ENCODE measurements at places on chromosomes 11 and 22. TPM values are rescaled to one million over a fixed set of nuclear protein-coding genes. Genes with fewer than 3 reads are reported as not detected.

DNA sequence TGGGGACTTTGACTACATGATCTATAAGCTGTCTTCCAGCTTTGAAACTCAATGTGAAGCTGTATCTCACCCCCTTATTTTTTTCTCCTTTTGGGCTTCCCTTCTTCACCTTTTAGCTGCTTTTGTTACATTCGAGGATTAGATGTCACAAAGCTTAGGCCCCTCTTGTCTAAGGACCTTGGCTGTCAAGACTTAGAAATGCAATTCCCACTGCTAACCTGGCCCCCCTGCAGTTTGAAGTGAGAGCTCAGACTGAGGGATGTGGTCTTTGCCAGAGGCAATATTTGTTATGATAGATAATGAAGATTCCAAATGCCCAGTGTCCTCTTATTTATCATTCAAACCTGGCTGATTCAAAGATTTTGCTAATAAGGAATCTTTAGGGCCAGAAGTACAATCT is 128.3 kb downstream of the ARL14EP start:
- no peak for DNase-seq

- peak; percentile 66 for DNase-seq
Observed at GRCh38 chr22:33000342-33001280, 57.6 kb downstream of the SYN3 start.

DNA sequence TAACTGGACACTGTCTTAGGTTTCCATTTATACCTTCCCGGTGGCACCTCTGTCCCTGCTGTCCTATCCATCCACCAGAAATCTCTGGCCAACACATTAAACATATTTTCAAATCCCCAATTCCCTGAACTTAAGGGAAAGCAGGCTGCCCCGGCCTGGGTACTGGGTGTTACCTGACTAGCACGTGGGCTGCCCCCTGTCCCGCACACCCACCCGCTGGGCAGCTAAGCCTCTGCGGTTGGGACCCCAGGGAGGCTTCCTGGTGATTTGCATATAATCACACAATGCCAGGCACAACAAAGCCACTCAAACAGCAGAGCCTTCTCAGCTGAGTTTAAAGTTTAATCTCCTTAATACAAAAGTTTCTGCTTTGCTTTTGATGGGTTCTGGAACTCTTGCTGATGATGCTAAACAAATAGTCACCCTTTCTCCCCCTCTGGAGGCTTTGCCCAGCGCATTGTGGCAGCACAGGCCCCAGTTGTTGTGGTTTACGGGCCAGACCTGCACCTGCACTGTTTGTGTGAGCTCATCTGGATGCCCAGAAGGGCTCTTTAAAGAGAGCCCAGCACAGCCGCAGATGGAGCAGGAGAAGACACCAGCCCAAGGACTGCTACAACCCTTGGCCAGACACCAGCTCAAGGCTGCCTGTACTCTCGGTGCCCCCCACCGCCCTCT is 59.9 kb upstream of the POU2AF1 start:
- no peak for DNase-seq

DNA sequence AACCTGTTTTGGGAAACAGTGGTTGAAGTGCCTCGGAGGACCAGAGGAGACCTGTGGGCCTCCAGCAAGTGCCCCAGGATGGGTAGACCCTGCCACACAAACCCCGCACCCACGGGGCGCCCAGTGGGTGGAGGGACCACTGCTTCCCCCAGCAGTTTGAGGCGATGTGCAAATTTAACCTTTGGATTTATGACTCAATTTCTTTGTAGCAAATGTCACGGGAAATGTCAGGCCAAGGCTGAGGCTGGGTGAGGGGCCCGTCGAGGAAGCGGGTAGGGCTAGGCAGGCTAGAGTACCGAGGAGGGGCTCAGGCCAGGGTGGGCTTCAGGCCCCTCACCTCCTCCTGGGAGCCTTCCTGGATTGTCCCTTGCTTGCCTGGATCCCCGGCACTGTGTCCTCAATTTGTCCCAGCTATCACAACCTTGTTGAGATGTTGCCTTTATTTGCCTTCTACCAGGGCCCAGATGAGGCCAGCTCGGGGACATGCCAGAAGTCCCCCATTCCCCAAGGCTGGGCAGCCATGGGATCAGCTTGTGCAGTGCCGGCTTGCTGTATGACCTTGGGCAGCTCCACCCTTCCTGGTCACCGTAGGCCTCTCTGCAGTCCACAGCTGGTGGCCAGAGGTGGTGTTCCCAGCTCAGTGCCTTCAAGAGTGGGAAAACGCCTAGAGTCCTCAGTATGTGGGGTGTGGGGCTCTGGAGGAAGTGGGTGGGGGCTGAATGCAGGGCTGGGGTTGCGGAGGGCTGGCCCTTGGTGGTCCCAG is 39.5 kb upstream of the PRODH start:
- DNase-seq: peak; percentile 7

Gene MS4A6A
- 99.0 TPM for total RNA-seq

Gene KRTAP5-8
- total RNA-seq: not detected

Measured in right cardiac atrium (tissue), 5 donors.